ENCODE measurements at places on chromosomes 12 and 14. TPM values are rescaled to one million over a fixed set of nuclear protein-coding genes. Genes with fewer than 3 reads are reported as not detected.

DNA sequence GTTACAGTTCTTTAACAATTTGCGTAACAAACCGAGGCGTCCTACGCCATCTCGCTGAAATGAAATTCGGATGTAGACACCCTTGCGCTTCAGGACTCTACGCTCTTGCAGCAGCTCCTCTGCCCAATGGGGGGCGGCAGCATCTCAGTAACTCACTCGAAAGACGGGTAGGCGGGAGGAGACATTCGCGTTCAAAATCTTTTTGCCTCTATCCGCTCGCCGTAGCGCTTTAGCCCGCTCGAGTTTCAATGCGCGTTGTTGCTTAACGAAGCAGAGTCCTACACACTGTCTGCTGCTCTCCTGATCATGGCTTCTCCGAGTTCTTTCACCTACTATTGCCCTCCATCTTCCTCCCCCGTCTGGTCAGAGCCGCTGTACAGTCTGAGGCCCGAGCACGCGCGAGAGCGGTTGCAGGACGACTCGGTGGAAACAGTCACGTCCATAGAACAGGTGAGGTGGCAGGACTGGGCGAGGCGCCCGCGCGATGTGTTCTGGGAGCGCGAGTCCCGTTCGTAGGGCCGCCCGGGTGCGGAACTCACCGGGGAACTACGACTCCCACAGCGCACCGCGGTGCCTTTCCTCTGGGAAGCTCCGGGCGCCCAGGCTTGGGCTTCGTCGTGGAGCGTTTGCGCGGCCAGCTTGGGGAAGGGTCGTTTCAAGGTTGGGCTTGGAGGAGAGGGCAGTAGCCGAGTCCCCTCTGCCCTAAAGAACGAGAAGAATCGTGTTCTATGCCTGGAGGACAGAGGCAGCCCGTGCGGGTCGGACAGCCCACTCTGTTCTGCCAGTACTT, at the start of gene FNTB:
Gene FNTB (plus strand): TSS at position 248 of the 790 bp plus-strand sequence. CDS start 59 bp downstream, at position 307.
- peak within 1 kb of the TSS; percentile 92 for H3K4me3 ChIP-seq
- peak; percentile 94 for DNase-seq
- H3K4me1 ChIP-seq = peaks cover 55% of the 10 kb centered on the region
- H3K27ac ChIP-seq = peak within 1 kb of the TSS; percentile 86
- H3K36me3 ChIP-seq = peaks cover 19% of the 10 kb centered on the region
- H3K27me3 ChIP-seq = peaks cover 27% of the 10 kb centered on the region

DNA sequence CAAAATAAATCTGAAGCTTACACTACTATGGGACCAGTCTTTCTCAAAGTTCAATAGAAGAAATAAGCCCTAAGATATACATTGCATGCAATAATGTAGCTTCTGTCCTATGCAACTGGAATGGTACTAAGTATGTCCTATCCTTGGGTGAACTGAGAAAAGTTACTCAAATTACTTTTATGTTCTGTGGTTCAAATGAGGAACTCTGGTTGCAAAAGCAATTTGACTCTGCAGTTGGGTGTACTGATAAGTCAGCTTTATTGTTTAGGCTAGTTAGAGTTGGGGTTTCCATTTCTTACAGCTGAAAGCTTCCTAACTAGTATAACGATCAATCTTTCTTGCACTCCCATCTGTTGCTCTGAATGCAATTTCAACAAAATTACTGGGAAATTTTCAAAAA, 29.2 kb downstream of the GPR135 start:
- H3K27ac ChIP-seq = no peak overlapping the region
- no peak overlapping the region for H3K4me3 ChIP-seq
- no peaks in the 10 kb centered on the region for H3K36me3 ChIP-seq
- no peak for DNase-seq
- H3K4me1 ChIP-seq = no peaks in the 10 kb centered on the region
- no peaks in the 10 kb centered on the region for H3K27me3 ChIP-seq

GRCh38 chr12:77236066-77236465, 170.7 kb upstream of the E2F7 start:
- H3K4me3 ChIP-seq = no peak overlapping the region
- no peak overlapping the region for H3K27ac ChIP-seq
- no peak for DNase-seq
- no peaks in the 10 kb centered on the region for H3K27me3 ChIP-seq
- no peaks in the 10 kb centered on the region for H3K36me3 ChIP-seq

GRCh38 chr14:92953526-92953925, 30.6 kb downstream of the CHGA start:
- DNase-seq = no peak
- no peaks in the 10 kb centered on the region for H3K27me3 ChIP-seq
- H3K36me3 ChIP-seq = peaks cover 2% of the 10 kb centered on the region
- H3K4me3 ChIP-seq = no peak overlapping the region

GRCh38 chr12:123200414-123200813, 32.5 kb downstream of the MPHOSPH9 start:
- no peak overlapping the region for H3K4me3 ChIP-seq
- H3K27me3 ChIP-seq = no peaks in the 10 kb centered on the region
- no peak for DNase-seq
- H3K4me1 ChIP-seq = peaks cover 19% of the 10 kb centered on the region

Gene ADCY4
- 5.9 TPM for total RNA-seq

DNA sequence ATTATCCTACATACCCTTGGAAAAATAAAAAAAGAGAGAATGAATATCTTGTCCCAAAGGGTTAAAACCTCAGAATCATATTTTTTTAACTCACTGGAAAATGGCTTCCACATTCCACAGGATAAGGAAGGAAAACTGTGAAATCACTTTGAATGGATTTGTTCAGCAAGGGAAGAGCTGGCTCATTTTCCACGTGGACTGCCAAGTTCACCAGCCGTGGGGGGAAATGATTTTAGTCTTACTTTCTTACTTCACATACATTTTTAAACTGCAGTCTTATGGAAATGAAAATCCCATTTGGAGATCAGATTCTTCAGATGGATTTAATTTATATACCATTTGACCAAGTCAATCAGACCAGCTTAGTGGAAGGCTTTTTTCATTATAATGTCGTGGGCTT, 29.9 kb upstream of the AEBP2 start:
- peaks cover 3% of the 10 kb centered on the region for H3K4me1 ChIP-seq
- peaks cover 2% of the 10 kb centered on the region for H3K36me3 ChIP-seq
- no peak for DNase-seq
- no peak overlapping the region for H3K27ac ChIP-seq

Gene KRT1
- total RNA-seq = 0.13 TPM

DNA sequence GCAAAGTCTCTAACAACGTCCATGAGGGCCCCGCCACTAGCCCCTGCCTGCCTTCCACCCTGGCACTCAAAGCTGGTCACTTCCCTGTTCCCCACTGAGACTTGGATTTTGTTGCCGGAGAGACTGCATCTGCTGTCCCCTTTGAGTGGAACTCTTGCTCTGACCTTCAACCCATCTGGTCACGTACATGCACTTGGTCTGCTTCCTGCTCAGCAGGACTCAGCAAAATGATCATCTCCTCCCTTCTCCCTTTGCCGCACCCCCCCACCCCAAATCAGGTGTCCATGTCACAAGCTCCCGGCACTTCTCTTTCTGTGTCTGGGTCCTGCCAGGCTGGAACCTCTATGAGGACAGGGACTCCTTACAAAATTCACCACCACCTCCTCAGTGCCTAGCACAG, 180.9 kb downstream of the CHST11 start:
- H3K27me3 ChIP-seq = no peaks in the 10 kb centered on the region
- peaks cover 36% of the 10 kb centered on the region for H3K4me1 ChIP-seq
- no peak for DNase-seq

GRCh38 chr14:20331053-20331613, 1.9 kb downstream of the CCNB1IP1 start:
- no peak overlapping the region for H3K4me3 ChIP-seq
- peak overlapping the region; percentile 30 for H3K27ac ChIP-seq
- no peaks in the 10 kb centered on the region for H3K27me3 ChIP-seq
- H3K36me3 ChIP-seq = peaks cover 33% of the 10 kb centered on the region

Gene KRT75
- not detected for total RNA-seq

Gene CFL2
- 7.7 TPM for total RNA-seq

Gene ELK3
- 46.3 TPM for total RNA-seq

GRCh38 chr14:99612738-99613330, 8.8 kb upstream of the CCDC85C start:
- no peak overlapping the region for H3K27ac ChIP-seq
- H3K4me1 ChIP-seq = no peaks in the 10 kb centered on the region
- no peak for DNase-seq

DNA sequence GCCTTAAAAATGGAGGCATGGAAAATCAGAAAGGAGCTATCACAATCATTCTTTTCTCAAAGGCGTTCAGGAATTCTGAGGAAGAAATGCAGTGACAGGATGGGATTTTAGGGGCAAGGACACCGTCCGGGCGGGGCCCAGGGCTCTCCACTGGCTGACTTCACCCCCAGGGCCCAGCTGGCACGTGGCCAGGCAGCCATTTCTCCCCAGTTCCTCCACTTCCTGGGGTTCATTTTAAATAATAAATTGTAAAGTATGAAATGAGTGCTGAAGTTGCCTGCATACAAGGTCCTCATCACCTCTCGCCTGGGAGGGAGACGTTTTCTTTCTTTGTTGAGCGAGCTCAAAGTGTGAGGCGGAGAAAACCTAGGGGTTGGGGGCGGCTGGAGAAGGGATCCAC, 73.8 kb downstream of the WDR20 start:
- no peaks in the 10 kb centered on the region for H3K27me3 ChIP-seq
- peaks cover 13% of the 10 kb centered on the region for H3K36me3 ChIP-seq
- no peak overlapping the region for H3K27ac ChIP-seq
- DNase-seq = no peak
- no peak overlapping the region for H3K4me3 ChIP-seq

DNA sequence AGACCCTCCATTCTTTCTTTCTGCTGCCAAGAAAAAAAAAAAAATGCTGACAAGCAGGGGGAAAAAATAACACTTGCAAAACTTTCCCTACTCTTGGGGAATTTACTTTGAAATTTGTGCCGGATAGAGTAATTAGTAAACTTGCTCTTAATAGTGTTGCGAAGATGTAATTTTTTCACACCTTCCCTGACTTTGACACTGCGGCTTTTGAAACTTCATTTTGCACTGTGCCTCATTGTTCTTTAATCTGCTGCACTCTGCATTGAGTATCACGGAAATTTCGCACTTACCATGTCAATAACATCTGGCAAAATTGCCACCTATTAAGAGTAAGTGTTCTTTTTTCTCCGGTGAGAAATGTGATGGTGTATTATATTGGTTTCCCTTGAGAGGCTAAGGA, 596.1 kb downstream of the VRK1 start:
- no peaks in the 10 kb centered on the region for H3K27me3 ChIP-seq
- H3K36me3 ChIP-seq = no peaks in the 10 kb centered on the region
- no peak overlapping the region for H3K4me3 ChIP-seq
- no peak overlapping the region for H3K27ac ChIP-seq

DNA sequence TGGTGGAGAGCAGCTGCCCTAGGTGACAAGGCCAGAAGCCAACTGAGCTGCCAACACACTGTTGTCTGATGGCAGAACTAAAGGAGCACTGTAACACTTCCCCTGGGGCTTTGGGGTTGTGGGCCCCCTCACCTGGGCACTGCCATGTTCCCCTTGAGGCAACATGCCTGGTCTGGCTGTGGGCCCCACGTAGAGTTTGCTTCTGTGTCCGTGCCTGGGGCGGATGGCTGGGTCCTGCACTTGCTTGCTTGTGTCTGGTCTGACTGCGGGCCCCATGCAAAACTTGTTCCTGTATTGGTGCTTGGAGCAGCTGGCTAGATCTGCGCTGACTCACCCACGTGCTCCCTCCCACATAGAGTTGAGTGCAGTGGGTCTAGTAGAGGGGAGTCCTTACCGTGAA, 78.4 kb downstream of the MNAT1 start:
- no peak overlapping the region for H3K27ac ChIP-seq
- peaks cover 27% of the 10 kb centered on the region for H3K36me3 ChIP-seq
- no peak overlapping the region for H3K4me3 ChIP-seq
- H3K4me1 ChIP-seq = peaks cover 2% of the 10 kb centered on the region
- no peak for DNase-seq

GRCh38 chr12:6839482-6840201, 1.1 kb upstream of the GNB3 start:
- H3K27ac ChIP-seq = no peak overlapping the region
- no peak overlapping the region for H3K4me3 ChIP-seq
- peaks cover 7% of the 10 kb centered on the region for H3K4me1 ChIP-seq
- DNase-seq = no peak
- H3K36me3 ChIP-seq = no peaks in the 10 kb centered on the region
- no peaks in the 10 kb centered on the region for H3K27me3 ChIP-seq

- peaks cover 11% of the 10 kb centered on the region for H3K4me1 ChIP-seq
- DNase-seq = peak; percentile 7
- no peaks in the 10 kb centered on the region for H3K27me3 ChIP-seq
- H3K36me3 ChIP-seq = no peaks in the 10 kb centered on the region
- H3K27ac ChIP-seq = no peak overlapping the region
Measured at GRCh38 chr14:101247842-101248725, 313.2 kb upstream of the DIO3 start.
